SK-N-SH treated with all-trans-retinoic acid at 6 μM for 48 hours (cell line): ENCODE measurements at places on chromosomes 7 and 10.

- peak; percentile 78 for ATAC-seq
Observed at GRCh38 chr7:108497082-108497725, 28.7 kb downstream of the PNPLA8 start.

- no peak for ATAC-seq
Observed at GRCh38 chr7:154860621-154861375, 142.1 kb downstream of the PAXIP1 start.

GRCh38 chr7:101740981-101741725 is 76.3 kb upstream of the CUX1 start:
- ATAC-seq, result no peak

DNA sequence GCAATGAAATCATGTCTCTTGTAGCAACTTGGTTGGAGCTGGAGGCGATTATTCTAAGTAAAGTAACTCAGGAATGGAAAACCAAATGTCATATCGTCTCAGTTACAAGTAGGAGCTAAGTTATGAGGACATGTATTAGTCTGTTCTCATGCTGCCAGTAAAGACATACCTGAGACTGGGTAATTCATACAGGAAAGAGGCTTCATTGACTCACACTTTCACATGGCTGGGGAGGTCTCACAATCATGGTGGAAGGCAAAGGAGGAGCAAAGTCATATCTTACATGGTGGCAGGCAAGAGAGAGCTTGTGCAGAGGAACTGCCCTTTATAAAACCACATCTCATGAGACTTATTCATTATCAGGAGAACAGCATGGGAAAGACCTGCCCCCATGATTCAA is 370.1 kb upstream of the PRKCQ start:
- ATAC-seq, result no peak

- peak; percentile 39 for ATAC-seq
Observed at GRCh38 chr10:22002591-22003176, 846 bp downstream of the DNAJC1 start.

DNA sequence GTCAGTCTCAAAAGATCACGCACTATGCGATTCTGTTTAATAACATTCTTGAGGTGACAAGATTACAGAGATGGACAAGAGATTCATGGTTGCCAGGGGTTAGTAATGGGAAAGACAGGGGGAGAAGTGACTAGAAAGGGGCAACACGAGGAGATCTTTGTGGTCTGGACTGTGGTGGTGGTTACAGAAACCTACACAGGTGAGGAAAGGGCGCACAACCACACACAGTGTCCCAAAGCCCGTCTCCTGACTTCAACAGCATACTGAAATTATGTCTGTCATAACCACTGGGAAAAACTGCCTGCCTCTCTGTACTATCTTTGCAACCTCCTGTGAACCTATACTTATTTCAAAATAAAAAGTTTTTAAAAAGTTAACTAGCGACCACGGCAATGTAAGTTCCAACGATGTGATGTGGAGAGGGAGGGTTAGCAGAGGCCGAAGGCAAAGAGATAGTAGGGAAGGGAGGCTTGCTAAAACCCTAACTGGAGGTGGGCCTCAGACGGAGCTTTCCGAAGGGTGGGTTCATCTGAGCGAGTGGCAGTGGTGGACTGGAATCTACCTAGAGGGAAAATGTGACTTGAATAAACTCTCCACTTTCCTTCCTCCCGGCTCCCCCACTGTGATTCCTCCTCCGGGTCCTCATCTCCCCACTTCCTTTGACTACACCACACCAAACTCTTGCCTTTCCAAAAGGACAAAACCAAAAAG is 43.7 kb downstream of the GNA12 start:
- ATAC-seq, result no peak

GRCh38 chr10:42973870-42974692 is 102.8 kb upstream of the RET start:
- ATAC-seq, result no peak

DNA sequence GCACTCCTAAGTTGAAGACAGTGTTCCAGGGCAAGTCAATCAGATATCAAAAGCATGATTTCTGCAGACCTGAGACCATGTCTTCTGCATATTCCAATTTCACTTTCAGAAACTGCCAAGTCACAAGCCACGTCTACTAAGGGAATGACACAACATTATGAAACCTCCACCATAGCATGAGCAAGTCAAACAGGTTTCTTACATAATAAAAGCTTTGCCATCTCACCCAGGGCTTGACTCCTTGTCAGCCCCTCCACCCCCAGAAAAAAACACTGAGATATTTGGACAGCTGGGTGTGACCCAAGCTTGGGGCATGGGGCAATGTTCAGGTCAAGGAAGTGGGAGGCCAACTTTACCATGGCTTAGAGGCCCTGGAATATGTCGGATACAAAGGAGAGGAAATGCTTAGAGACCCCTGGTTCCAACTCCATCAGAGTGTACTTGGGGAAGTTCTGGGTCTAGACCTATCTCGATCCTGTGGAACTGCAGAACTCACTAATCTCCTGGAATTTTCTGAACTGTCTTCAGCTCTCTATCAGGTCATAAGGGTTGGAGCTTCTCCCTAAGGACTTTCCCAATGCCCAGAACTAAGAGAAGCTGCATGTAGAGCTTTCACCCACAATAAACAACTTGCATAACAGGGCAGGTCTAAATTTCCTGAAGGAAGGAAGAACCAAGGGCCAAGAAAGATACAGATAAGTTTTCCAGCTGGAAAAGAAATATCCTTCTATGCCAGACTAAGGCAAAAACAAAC is 80.6 kb upstream of the NAMPT start:
- no peak for ATAC-seq

DNA sequence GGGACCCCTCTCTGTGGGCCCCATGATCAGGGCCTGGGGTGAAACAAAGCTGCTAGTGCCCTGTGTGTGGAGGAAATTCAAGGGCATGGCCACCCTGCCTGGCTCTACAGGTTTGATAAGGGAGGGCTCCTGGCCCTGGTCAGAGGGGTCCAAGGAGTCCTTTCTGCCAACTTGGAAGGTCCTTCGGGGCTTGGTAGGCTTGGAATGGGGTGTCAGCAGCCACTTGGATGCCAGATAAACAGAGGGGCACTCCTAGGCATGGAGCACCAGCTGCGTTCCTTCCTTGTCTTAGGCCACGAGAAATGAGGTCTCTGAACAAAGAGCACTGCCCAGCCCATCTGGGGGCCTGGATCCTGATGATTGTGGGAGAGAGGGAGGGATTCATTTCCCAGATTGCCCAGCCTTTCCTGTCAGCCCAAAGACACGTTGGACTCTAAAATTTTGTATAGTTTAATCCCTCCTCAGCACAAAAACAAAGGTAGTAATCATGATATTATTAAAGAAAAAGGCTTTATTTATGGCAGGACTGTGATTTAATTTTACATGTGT is 5.1 kb downstream of the MTURN start:
- ATAC-seq, result no peak

GRCh38 chr7:51121931-51122425 is 194.6 kb downstream of the COBL start:
- no peak for ATAC-seq

DNA sequence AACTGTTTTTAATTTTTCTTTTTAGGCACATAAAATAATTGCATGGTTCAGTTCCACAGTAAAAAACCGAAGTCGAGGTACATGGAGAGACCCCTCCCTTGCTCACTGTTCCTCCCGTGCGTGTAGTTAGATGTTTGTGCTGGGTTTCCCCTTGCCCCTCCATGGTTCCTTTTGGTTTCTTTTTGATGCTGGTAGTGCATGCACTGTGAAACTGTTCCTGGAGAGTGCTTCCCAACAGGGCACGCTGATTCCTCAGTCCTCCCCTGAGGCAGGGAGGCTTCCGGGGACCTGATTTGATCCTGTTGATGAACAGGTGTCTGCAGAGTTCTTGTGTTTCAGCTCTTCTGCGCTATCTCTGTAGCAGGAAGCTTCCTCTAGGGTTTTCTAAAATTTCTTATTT is 69.5 kb downstream of the ADCY1 start:
- no peak for ATAC-seq

GRCh38 chr7:50308532-50309385 is 4.2 kb downstream of the IKZF1 start:
- no peak for ATAC-seq

DNA sequence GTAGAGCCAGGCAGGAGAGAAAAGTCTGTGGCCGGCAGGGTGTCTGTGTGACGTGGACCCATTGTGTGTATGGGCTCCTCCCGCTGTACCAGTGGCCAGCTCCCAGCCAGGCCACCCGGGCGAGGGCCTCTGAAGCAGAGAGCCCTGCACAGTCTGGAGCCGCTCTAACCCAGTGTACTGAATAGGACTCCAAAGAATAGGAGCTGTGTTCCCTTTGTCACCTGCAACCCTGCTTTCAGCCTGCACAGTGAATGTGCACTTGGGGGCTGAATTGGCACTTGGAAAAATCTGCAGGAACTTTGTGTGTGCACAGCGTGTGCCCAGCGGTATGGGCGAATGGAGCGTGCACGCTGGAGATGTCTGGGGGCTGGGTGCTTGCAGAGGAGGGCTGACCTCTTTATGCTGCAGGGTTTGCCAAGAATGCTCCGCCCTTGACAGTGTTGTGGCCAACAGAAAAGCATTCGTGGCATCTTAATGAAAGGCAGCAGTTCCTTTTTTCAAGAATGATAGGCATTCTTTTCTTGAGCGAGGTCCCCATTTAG is 216.2 kb downstream of the AUTS2 start:
- peak; percentile 88 for ATAC-seq

DNA sequence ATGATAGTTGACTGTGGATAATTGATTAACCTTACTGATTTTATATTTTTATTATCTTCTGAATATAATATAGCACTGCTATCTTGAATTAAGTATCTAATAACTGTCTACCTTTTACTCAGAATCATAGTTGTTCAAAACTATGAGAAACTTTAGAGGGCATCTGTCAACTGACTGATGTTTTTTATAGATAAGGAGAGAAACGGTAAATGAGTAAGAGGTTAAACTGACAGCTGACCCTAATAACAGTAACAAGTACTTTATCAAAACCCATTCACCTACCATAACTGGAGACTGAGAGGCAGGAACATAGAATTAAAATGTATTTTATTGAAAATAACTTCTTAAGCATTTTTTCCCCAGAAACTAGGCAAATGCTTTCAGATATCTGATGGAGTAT is 62.2 kb downstream of the CYP51A1 start:
- ATAC-seq, result no peak

- ATAC-seq, result peak; percentile 95
Observed at GRCh38 chr7:131235489-131236317, 92.0 kb upstream of the MKLN1 start.

- ATAC-seq, result peak; percentile 11
Observed at GRCh38 chr7:50450590-50451032, 461 bp upstream of the FIGNL1 start.

GRCh38 chr7:127847641-127848040 is 183.6 kb downstream of the LRRC4 start:
- ATAC-seq, result no peak

DNA sequence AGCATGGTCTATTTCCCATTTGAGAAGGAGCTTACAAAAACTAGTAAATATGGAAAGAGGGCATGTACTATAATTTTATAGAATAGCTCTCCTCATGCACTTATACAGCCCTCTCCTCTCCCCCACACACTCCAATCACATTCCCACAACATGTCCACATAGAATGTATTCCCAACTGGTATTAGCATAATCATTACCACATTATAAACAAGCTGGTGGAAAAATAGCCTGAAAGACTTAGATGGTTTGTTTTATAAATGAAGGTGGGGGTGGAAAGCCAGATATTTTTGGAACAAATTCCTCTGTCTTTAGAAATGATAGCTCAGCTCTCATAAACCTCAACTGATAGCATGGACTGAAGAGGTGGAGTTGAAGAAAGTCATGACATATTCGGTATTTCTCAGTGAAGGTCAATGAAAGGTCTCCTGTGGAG is 410.1 kb downstream of the SUGCT start:
- ATAC-seq, result peak; percentile 56

GRCh38 chr7:132441935-132442334 is 134.3 kb downstream of the PLXNA4 start:
- ATAC-seq, result no peak

- no peak for ATAC-seq
Observed at GRCh38 chr10:969473-970150, 18.6 kb upstream of the GTPBP4 start.

- no peak for ATAC-seq
Observed at GRCh38 chr10:117609095-117609795, 66.7 kb downstream of the EMX2 start.

DNA sequence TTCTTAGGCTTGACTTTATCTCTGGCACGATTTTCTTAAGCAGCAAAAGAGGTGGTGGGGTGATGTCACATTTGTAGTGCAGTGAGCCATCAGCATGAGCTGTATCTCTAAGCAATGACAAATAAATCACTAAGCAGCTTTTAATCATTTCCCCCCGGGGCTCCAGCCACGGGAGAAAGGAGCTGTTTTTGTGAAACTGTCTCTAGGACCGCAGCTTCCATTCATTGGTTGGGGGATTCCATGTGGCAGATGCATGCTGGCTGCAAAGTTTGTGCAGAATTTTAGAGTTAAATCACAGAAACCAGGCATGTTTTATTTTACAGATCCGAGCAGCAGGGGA is 464 bp downstream of the KIAA1217 start:
- peak; percentile 37 for ATAC-seq

GRCh38 chr7:17371671-17372524 is 73.4 kb downstream of the AHR start:
- peak; percentile 84 for ATAC-seq

GRCh38 chr10:3803927-3804741 is 19.1 kb upstream of the KLF6 start:
- peak; percentile 12; the same call in 2 of the 3 replicates for ATAC-seq

- no peak for ATAC-seq
Observed at GRCh38 chr7:70674571-70675010, 457.4 kb upstream of the GALNT17 start.

- ATAC-seq, result peak; percentile 62
Observed at GRCh38 chr7:73560109-73560835, 2.8 kb upstream of the BCL7B start.

DNA sequence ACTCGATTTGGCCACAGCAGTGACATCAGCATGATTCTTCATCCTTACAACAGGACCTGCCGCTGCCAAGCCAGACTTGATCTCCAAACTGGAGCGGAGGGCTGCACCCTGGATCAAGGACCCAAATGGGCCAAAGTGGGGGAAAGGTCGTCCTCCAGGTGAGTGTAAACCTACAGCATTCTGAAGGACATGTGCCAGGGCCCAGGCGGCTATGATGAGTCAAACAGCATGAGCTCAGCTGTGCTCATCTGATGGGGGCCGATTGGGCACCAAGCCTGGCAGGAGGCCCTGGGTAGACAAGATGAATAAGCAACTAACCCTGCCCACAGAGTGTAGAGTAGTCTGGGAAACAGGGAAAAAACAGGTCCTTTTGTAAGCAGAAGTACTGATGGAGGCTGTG is 14.4 kb upstream of the ATP6V0E2 start:
- no peak for ATAC-seq

GRCh38 chr7:24870766-24871165 is 109.2 kb downstream of the OSBPL3 start:
- ATAC-seq, result no peak

DNA sequence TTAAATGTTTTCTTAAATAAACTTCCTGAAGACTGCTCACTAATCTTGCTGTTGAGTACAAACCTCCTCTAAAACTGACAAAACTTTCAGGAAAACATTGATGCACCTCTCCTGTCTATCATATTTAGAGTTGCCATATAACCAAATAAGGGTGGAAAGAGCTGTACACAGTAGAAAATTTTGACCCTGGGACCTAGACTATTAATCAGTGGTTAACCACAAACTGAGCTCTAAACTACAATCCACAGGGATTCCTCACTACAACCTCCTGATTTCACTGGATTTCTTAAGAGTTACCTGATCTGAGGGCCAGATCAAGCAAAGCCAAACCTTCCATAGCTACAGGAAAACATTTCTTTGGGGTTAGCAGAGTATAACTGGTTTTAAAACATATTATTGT is 39.9 kb upstream of the WNT16 start:
- ATAC-seq, result peak; percentile 80
